ENCODE measurements at places on chromosomes 13 and 19. TPM values are rescaled to one million over a fixed set of nuclear protein-coding genes. Genes with fewer than 3 reads are reported as not detected.

TPTE2 gene
- total RNA-seq = not detected

SYNE4 gene
- 20.4 TPM for total RNA-seq

DNA sequence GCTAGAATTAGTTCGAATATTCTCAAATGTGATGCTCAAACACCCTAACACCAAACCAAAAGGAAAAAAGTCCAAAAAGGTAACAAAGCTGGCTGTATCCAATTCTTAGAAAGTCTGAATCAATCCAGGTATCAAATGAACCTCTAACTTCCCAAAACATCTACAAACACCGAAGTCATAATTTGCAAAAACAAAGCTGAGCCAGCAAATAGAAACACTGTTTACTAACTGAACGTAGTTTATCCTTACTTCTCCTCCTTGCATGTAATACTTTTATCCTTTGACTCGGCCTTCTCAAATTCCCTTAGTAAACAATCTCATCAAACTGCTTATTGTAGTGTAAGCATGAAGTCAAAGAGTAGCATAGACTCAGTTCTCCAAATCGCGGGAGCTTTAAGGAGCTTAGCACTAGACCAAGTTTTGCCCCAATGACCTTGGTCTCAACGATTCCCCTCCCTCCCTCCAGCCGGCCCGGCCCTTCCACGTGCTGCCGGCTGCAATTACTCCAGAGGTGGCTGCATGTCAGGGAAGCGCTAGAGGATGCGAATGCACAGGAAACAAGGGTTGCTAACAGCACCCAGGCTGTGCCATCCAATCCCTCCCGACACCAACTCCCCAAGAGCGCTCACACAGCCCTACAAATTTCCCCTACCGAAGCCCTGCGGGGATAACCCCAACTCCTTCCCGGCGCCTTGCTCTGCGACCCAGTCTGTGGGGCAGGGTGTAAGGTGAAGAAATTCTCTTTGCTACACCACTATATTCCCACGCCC, 693 bp downstream of the XPO4 start:
- DNase-seq = peak; percentile 41

DNA sequence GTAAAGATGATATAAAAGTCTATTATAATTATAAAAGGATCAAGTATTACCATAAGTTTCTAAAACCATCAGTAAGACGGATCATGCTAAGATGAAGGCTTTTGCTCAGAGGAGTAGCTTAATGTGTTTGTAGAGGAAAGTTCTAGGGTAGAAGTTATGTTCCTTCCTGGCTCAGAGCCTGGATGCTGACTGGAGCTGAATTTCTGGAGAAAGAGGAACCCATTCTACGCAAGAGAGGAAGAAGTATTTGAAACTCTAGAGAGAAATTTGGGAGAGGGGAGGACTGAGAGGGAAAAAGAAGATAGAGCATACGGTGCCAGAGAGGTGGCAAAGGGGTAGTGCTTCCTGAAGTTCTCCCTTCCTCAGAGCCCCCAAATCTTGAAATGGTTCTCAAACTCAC, 51.4 kb upstream of the SGCG start:
- no peak for DNase-seq

GRCh38 chr19:17721821-17722220, 2.5 kb downstream of the MAP1S start:
- DNase-seq = no peak

GRCh38 chr13:113122550-113123225, at the start of gene F10:
Gene F10, plus strand, starts transcription at chr13:113122799. Its CDS starts 57 bp downstream, at chr13:113122856.
- DNase-seq = peak; percentile 88
